ENCODE measurements at places on chromosomes 2 and 18.

DNA sequence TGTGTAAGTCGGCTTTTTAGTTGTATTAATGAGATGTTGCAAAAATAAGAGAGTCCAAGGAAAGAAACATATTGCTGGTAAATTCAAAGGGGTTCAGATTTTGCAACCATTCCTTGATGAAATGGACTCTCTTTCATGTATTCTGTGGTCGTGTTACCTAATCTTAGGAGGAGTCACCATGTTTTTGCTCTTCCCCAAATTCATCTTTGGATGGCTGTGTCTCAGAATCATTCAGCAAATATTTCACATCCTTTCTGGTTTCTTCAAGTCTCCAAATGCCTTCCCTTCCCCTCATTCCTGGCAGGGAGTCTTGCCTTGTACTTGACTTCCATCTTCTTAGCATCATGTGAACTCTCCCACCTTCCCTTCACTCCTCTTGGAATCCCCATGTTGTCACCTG lies 66.1 kb downstream of the PTPRM start:
- DNase-seq: no peak

GRCh38 chr2:188089901-188090300 lies 201.8 kb upstream of the GULP1 start:
- no peak for DNase-seq

- DNase-seq: no peak
These were observed 144.3 kb downstream of the TFCP2L1 start for GRCh38 chr2:121140734-121141133.

DNA sequence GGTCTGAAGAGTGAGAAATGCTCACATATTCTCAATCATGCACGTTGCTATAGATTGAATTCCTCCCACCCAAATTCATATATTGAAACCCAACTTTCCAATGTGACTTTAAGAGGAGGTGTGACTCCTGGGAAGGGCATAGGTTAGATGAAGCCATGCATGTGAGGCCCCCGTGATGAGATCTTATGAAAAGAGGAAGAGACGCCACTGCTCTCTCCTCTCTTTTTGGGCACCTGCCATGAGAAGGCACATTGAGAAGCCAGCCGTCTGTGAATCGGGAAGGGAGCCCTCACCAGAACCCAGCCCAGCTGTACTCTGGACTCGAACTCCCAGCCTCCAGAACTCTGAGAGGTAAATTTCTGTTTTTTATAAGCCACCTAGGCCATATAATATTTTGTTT lies 842.6 kb upstream of the SALL3 start:
- DNase-seq: no peak

DNA sequence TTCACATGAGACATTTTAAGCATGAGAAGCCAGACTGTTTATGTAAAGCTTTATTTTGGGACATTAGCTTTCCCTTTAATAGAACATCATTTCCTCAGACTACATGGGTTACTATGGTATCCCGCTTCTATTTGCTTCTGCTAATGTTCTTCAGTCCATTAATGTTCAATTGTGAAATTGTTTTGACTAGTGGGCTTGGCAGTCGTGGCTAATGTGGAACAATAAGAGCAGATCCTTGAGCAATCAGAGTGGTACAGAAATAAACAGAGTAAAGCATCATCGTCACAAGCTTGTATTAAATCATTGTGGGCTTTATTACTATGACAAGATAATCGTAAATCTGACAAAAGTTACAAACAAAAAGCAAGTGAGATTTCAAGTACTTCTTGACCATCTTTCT lies 60.2 kb downstream of the PDE1A start:
- no peak for DNase-seq

All from CD4-positive, alpha-beta T cell treated with Interleukin-2 at 100 ng/mL for 4 hours (primary cell).